ENCODE measurements at places on chromosomes 3 and 15. TPM values are rescaled to one million over a fixed set of nuclear protein-coding genes. Genes with fewer than 3 reads are reported as not detected.

Gene CPN2
- not detected for total RNA-seq

Gene OXTR
- total RNA-seq: 115 TPM

Gene ABI3BP
- 4.9 TPM for total RNA-seq

Gene GRM2
- not detected for total RNA-seq

Gene TCAIM
- total RNA-seq: 27.6 TPM

Gene PDZRN3
- not detected for total RNA-seq

Gene ANKUB1
- total RNA-seq: not detected

Gene SNUPN
- total RNA-seq: 53.6 TPM

Gene SLC51A
- total RNA-seq: not detected

Gene SLCO3A1
- 4.0 TPM for total RNA-seq

Gene TMEM207
- not detected for total RNA-seq

Gene NOX5
- total RNA-seq: not detected

Gene PLA2G4E
- not detected for total RNA-seq

Gene GP5
- 0.02 TPM for total RNA-seq

Gene EPHA6
- total RNA-seq: not detected

Gene PTPN9
- total RNA-seq: 21.1 TPM

Gene CLSTN2
- 6.3 TPM for total RNA-seq

Gene FAH
- total RNA-seq: 24.5 TPM

Gene MEX3B
- 4.0 TPM for total RNA-seq

Gene C3orf85
- not detected for total RNA-seq

Gene SLC12A1
- total RNA-seq: not detected

Gene SIDT1
- 0.02 TPM for total RNA-seq

Gene CEP70
- 27.0 TPM for total RNA-seq

Gene PDCD10
- total RNA-seq: 116 TPM

Gene MME
- total RNA-seq: 77.8 TPM

Gene TLR9
- total RNA-seq: not detected

Gene B3GALNT1
- total RNA-seq: 21.9 TPM

Gene GHSR
- total RNA-seq: not detected

Gene IREB2
- total RNA-seq: 17.1 TPM

Gene FSD2
- not detected for total RNA-seq

Gene GPR62
- not detected for total RNA-seq

Gene IL20RB
- total RNA-seq: 1.1 TPM

Gene SHC4
- 0.84 TPM for total RNA-seq

Gene HRG
- total RNA-seq: not detected

Gene GADL1
- not detected for total RNA-seq

Gene ADAMTS17
- not detected for total RNA-seq

Gene ARGFX
- total RNA-seq: not detected

Gene MPI
- total RNA-seq: 50.3 TPM

Gene GABRG3
- total RNA-seq: not detected

Gene SPSB4
- total RNA-seq: 2.9 TPM

Gene A4GNT
- total RNA-seq: not detected

Gene WDR73
- total RNA-seq: 17.8 TPM

Gene SLC51B
- total RNA-seq: not detected

Gene PAQR5
- 5.3 TPM for total RNA-seq

Gene GOLGA6A
- total RNA-seq: not detected

Gene KLHL6
- total RNA-seq: not detected

Gene FBXL2
- 33.1 TPM for total RNA-seq

Gene SAXO2
- 2.5 TPM for total RNA-seq

Gene SPTSSB
- not detected for total RNA-seq

Gene SH2D7
- total RNA-seq: not detected
